PC-3 (cell line): ENCODE measurements at places on chromosomes 3 and 15. TPM values are rescaled to one million over a fixed set of nuclear protein-coding genes. Genes with fewer than 3 reads are reported as not detected.

GRCh38 chr15:67091980-67092677 is 26.7 kb downstream of the SMAD3 start:
- peaks cover 43% of the 10 kb centered on the region for H3K36me3 ChIP-seq
- H3K4me3 ChIP-seq: no peak overlapping the region
- H3K27ac ChIP-seq: peak overlapping the region; percentile 87
- DNase-seq: no peak
- H3K27me3 ChIP-seq: no peaks in the 10 kb centered on the region

- no peak overlapping the region for H3K27ac ChIP-seq
- H3K4me3 ChIP-seq: no peak overlapping the region
- H3K4me1 ChIP-seq: no peaks in the 10 kb centered on the region
- H3K36me3 ChIP-seq: no peaks in the 10 kb centered on the region
Observed at GRCh38 chr3:23193831-23194230, 9.3 kb upstream of the UBE2E2 start.

- H3K4me1 ChIP-seq: no peaks in the 10 kb centered on the region
- DNase-seq: no peak
- H3K4me3 ChIP-seq: no peak overlapping the region
- H3K27me3 ChIP-seq: no peaks in the 10 kb centered on the region
- no peaks in the 10 kb centered on the region for H3K36me3 ChIP-seq
Observed at GRCh38 chr3:192042116-192042515, 581.2 kb downstream of the PYDC2 start.

GRCh38 chr15:73904026-73904815 is 22.0 kb upstream of the LOXL1 start:
- H3K27ac ChIP-seq: no peak overlapping the region
- H3K4me1 ChIP-seq: peaks cover 18% of the 10 kb centered on the region
- H3K4me3 ChIP-seq: no peak overlapping the region
- no peak for DNase-seq

Gene GOLGA6L1
- not detected in 2 replicates for total RNA-seq

- no peak overlapping the region for H3K4me3 ChIP-seq
- H3K36me3 ChIP-seq: no peaks in the 10 kb centered on the region
- peaks cover 6% of the 10 kb centered on the region for H3K27me3 ChIP-seq
- H3K4me1 ChIP-seq: no peaks in the 10 kb centered on the region
Observed at GRCh38 chr15:81633889-81634288, 259.9 kb upstream of the TMC3 start.

DNA sequence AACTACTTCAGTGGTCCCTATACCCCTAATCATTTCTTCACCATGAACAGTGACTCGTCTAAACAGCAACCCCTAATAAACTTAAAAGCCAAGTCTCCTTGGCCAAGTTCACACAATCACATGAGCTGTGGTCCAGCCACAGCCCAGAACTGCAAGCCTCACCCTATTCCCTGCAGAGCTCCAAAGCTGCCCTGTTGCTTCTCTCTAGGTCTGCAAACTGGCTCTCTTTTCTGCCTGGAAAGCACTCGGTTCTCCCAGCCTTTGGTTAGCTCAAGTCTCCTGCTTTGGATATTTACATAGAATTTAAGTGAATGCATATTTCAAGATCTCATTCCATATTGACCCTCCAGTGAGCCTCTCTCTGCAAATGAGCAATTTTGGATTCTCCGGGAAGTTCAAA is 107.0 kb downstream of the TOP2B start:
- peaks cover 52% of the 10 kb centered on the region for H3K27me3 ChIP-seq
- H3K36me3 ChIP-seq: no peaks in the 10 kb centered on the region
- H3K4me3 ChIP-seq: no peak overlapping the region
- DNase-seq: no peak

GRCh38 chr3:108590460-108590859 is 938 bp downstream of the DZIP3 start:
- H3K36me3 ChIP-seq: no peaks in the 10 kb centered on the region
- peaks cover 29% of the 10 kb centered on the region for H3K4me1 ChIP-seq
- no peaks in the 10 kb centered on the region for H3K27me3 ChIP-seq
- peak overlapping the region; percentile 94 for H3K27ac ChIP-seq
- no peak for DNase-seq

Gene STAB1
- total RNA-seq: 0.33 TPM in 1 of 2 replicates, not detected in the other

Gene MORC1
- not detected in 2 replicates for total RNA-seq
